Stimulated activated CD8-positive, alpha-beta memory T cell treated with anti-CD3 and anti-CD28 coated beads, Interleukin-7, amount 100 ng/mL, for 48 hours (primary cell): ENCODE measurements at places on chromosomes 5 and 9.

GRCh38 chr9:93194641-93195040 is 10.7 kb downstream of the WNK2 start:
- DNase-seq = no peak

- peak; percentile 5 for DNase-seq
These were observed 33.6 kb upstream of the NSMF start for GRCh38 chr9:137492464-137493363.

GRCh38 chr9:115972843-115973595 is 180.6 kb upstream of the PAPPA start:
- DNase-seq = no peak

- DNase-seq = no peak
These were observed 685 bp upstream of the NIPSNAP3A start for GRCh38 chr9:104746798-104747197.

DNA sequence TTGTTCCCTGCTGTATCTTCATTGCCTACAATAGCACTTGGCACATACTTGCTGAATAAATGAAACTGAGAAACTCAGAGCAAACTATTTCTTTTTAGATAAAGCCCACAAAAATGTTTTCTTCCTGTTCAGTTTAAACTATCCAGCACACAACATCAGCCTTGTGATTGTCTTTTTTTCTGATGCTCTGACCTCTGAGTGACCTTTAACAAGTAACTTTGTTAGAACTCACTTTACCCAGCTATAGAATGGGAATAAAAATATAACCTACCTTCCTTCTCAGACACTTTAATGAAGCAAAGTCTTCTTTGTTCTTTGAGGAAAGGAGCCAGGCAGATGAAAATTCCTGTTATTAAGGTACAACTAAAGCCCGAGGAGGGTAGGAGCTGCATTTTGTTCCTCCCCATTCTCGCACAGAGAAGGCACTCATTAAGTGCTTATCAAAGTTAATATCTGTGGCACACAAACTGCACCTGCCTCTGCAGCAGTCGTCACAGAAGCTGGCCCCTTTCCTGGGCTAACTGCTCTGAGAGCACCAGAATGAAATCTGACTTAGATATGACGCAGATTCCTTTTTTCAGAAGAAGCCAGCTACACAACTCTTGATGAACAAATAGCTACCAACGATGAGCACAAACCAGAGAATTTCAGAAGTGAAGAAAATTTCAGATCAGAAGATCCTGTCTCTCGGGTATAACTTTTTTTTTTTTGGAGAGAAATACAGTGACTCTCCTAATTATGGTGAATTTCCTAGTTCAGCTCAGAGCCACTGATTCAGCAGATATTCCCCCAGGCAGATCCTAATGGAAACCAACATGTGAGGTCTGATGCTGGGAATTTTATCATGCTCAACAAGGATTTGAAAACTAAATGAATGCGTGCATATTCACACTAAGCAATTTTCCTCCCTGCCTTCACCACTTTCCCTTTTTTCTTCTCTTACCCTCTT is 31.0 kb upstream of the NR3C1 start:
- peak; percentile 52 for DNase-seq

DNA sequence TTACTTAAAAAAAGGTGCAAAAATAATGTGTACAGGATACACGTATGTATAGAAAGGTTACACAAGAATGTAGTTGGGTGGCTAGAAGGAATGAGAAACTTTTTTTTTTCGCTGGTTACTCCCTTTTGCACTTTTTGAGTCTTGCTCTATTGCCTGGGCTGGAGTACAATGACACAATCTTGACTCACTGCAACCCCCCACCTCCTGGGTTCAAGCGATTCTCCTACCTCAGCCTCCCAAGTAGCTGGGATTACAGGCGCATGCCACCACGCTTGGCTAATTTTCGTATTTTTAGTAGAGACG is 15.8 kb downstream of the FBXW11 start:
- DNase-seq = no peak

DNA sequence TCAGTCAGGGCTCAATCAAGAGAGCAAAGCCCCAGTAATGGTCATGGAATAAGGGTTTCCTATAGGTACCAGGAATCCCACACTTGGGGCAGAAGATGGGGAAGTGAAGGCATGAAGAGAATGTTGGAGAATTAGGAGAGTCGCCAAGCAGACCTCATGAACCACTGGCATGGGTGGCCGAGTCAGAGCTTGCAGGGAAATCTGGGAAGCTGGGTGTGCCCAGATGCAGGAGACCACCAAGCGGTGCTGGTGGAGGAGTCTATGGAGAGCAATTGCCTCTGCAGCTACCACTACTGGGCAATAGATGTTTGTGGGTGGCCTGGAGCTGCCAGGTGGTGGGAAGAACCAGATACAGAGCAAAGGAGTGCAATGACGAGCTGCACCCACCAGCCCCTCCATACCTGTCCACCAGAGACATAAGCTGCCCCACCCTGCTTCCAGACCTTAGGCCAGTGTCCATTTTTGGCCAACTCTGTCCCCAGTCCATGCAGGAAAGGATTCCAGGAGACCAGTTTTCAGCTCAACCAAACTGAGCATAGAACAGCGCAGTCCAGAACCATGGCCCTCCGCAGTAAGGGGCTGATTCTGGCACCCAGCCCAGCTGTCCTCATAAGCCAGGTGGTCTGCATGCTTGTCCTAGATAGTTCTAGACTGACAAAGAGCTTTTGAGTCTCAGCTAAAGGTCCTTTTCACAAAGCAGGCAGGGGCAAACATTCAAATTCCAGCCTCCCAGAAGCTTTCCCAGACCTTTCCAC is 323.9 kb downstream of the GADD45G start:
- DNase-seq = no peak

GRCh38 chr9:79745752-79746336 is 174.1 kb downstream of the TLE4 start:
- no peak for DNase-seq

DNA sequence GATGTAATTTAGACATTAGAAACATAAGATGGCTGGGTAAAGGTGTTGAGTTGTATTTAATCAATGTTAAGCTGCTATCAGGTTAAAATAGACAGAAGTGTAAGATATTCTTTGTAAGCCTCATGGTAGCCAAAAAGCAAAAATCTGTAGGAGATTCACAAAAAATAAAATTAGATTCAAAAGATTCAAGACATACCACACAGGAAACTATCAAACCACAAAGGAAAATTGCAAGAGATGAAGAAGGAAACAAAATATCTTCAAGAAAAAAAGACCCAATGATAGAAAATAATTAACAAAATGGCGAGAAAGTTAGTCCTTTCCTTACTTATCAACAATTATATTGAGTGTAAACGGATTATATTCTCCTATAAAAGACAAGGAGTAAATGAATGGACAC is 15.3 kb downstream of the XRCC4 start:
- no peak for DNase-seq

DNA sequence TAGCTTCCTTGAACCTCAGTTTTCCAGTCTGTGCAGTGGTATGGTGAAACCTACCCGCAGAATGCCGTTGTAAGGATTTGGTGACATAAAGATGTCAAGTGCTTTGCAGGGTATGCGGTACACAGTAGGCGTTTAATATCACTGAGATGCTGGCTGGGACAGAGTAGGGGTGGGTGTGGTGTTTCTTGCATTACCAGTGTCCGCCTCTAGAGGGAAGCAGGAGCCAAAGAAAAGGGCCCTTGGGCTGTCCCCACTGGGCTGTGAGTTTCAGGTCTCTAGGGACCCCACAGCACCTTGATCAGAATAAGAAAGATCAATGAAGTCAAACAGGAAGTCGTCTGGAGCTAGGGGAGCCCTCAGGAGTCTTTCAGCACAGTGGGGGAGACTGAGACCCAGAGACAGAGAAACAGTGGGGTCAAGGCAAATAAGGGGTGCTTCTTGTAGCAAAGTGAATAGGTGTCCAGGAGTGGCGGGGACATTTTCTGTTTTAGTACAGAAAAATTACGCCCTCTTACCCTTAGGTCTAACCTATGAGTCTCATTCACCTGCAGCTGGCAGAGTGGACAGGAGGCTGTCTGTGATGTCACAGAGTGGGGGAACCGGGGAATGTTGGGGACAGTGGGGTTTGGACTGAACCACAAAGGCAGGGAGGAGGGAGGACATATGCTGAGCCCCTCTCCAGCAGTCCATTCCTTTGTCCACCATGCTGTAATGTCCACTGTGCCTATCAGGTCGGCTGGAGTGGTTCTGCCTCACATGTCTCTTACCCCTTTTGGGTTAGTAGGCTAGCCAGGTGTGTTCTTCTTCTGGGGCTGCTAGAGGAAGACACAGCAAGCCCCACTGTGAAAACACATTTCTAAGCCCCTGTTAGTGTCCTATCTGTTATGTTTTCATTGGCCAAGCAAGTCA is 4.7 kb upstream of the TEX53 start:
- no peak for DNase-seq

GRCh38 chr5:125717209-125717608 is 706.0 kb upstream of the GRAMD2B start:
- DNase-seq = no peak

- no peak for DNase-seq
These were observed 152.0 kb downstream of the DOCK8 start for GRCh38 chr9:366620-367019.

DNA sequence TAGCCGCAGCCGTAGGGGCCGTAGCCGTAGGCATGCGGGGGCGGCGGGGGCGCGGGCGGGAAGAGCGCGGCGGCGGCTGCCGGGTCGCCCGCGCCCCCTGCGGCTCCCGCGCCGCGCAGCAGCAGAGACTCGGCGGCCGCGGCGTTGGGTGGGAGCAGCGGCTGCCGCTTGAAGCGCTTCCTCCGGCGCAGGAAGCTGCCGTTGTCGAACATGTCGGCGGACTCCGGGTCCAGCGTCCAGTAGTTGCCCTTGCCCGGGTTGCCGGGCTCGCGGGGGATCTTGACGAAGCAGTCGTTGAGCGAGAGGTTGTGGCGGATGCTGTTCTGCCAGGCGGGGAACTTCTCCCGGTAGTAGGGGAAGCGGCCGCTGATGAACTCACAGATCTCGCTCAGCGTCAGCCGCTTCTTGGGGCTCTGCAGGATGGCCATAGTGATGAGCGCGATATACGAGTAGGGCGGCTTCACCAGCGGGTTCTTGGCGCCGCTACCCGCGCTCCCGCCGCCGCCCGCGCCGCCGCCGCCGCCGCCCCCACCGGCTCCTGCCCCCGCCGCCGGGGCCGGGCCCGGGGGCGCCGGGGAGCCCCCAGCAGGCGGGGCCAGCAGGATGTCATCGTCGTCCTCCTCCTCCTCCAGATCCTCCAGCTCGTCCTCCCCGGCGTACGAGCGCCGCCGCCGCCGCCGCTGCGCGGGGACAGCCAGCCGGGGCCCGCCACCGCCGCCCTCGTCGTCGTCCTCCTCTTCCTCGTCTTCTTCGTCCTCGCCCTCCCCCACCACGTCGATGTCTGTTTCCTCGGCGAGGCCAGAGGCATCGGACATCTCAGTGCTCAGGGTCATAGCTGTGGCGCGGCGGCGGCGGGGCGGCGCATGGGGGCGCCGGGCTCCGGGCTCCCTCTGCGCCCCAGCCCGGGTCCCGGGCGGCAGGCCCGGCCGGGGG is 781 bp downstream of the FOXD1 start:
- no peak for DNase-seq

- no peak for DNase-seq
These were observed 134.7 kb downstream of the MACIR start for GRCh38 chr5:103393101-103393754.

- no peak for DNase-seq
These were observed 33.4 kb upstream of the PCA3 start for GRCh38 chr9:76730801-76731200.

- no peak for DNase-seq
These were observed 47.6 kb upstream of the ADCY2 start for GRCh38 chr5:7348168-7348854.

DNA sequence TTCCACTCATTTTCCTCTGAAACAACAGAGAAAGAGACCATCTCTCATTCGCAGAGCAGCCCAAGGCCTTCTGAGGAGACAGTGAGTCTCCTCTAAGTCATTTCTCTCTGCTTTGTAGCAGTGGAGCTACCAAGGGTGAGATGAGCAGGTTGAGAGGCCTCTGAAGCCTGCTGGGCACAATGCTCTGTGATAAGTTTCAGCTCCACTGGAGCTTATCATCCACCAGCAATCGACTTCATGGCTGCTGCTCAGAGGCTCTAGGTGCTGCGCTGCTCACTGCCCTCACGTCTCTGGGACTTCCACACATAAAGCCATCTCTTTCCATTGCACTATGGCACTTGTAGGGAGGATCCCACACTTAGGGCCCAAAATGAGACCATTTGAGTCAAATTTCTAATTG is 96.3 kb downstream of the CMYA5 start:
- no peak for DNase-seq

DNA sequence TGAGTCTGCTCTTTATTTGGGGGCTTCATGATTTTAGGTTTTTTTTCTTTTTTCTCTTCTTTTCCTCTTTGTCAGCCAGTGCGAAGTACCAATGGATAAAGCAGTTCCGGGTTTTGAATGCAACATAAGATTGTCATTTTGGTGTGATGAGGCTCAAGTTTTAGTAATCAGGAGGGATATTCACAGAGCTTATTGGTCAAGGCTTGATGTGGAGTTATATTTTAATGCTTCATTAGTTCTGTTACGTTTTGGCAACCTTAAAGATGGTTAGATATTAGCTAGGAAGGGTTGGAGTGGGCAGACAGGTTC is 1.4 kb downstream of the PIK3R1 start:
- no peak for DNase-seq

DNA sequence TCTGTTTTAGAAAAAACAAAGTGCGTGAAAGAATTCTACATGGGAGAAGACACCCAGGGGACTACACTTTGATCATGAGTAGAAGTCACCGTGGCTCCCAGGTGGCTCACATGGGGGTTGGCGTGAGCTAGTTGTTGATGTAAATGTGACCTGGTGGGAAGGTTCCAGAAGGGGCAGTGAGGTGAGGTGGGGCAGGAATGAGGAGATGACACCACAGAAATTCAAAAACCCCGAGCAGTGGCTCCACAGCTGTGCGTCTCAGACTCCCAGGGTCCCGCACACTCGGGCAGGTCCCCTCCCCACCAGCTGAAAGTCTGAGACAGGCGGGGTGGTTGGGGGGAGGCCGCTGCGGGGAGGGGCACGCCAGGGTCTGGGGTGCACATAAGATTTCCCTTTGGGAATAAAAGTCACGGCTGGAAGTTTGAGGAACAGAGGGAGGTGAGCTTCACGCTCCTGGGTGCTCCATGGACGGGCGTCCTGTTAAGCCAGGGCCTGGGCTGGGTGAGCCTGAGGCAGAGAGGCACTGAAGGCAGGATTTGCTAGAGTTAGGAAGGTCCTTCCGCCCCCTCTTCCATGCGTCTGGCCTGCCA is 29.9 kb downstream of the GLT6D1 start:
- no peak for DNase-seq

DNA sequence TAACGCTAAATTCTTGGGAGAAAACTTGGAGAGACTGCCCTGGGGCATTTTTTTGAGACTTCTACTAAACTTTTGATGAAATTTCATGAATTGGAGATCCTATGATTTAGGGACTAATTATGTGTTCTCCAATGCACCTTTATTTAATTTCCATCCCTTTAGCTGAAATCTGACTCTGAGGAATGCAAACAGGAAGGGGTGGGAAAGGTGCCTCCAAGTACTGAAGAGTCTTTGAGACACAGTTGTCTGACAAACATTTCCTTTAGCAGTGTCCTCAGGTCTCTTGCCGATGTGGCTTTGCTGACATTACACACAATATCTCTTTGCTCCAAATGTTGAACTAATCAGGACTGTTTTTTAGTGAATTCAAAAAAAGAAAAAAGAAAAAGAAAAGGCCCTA is 76.9 kb downstream of the LIX1 start:
- DNase-seq = no peak
